ENCODE measurements at places on chromosomes 11 and 22. TPM values are rescaled to one million over a fixed set of nuclear protein-coding genes. Genes with fewer than 3 reads are reported as not detected.

PGA5 gene
- not detected for total RNA-seq

ARHGAP8 gene
- 0.39 TPM for total RNA-seq

NDUFS8 gene
- total RNA-seq: 163 TPM

CRACR2B gene
- 18.7 TPM for total RNA-seq

FGF4 gene
- total RNA-seq: not detected

NCF4 gene
- 44.1 TPM for total RNA-seq

APOBEC3H gene
- 82.8 TPM for total RNA-seq

MS4A6A gene
- not detected for total RNA-seq

CASP4 gene
- total RNA-seq: 102 TPM

MYOD1 gene
- total RNA-seq: not detected

IRF7 gene
- total RNA-seq: 120 TPM

OR51I1 gene
- not detected for total RNA-seq

P2RX6 gene
- total RNA-seq: 0.63 TPM

APOA5 gene
- not detected for total RNA-seq

SLC22A8 gene
- not detected for total RNA-seq

OR56B1 gene
- 0.16 TPM for total RNA-seq

ANKRD49 gene
- total RNA-seq: 19.9 TPM

OR5M8 gene
- not detected for total RNA-seq

MPZL3 gene
- total RNA-seq: 19.6 TPM

DCDC1 gene
- not detected for total RNA-seq

OR2AG1 gene
- total RNA-seq: not detected
